Hematopoietic multipotent progenitor cell treated with erythropoietin and hydrocortisone succinate and interleukin-3 and kit ligand, for 17 days (in vitro differentiated cells): ENCODE measurements at places on chromosomes 2 and 18.

GRCh38 chr2:43592443-43592842 lies 3.4 kb downstream of the THADA start:
- DNase-seq = no peak

- DNase-seq = no peak
These were observed 229.2 kb downstream of the EN1 start for GRCh38 chr2:118618279-118618678.

DNA sequence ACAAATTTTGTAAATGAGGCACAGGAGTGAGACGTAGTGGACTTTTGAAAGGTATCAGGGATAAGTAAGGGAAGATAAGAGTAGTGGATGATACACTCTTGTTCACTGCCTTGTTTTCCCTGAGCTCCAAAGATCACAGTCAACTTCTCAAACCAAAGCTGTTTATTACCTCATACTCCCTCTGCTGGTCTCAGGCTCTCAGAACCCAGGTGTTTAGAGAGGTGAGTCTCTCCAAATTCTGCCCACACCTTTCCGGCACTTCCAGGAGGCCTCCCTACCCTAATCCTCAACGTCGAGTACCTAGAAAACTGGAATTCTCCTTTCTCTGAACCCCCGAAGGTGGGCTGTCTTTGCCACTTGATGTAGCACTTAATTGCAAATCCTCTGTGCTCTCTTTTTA lies 621.1 kb downstream of the BCL11A start:
- no peak for DNase-seq

GRCh38 chr18:2337552-2338141 lies 233.7 kb downstream of the METTL4 start:
- no peak for DNase-seq

GRCh38 chr2:26694001-26694400 lies 1.5 kb downstream of the KCNK3 start:
- DNase-seq = no peak
